Stimulated activated naive CD8-positive, alpha-beta T cell treated with anti-CD3 and anti-CD28 coated beads, Interleukin-15, amount 100 ng/mL, for 72 hours (primary cell): ENCODE measurements at places on chromosomes 4 and X.

DNA sequence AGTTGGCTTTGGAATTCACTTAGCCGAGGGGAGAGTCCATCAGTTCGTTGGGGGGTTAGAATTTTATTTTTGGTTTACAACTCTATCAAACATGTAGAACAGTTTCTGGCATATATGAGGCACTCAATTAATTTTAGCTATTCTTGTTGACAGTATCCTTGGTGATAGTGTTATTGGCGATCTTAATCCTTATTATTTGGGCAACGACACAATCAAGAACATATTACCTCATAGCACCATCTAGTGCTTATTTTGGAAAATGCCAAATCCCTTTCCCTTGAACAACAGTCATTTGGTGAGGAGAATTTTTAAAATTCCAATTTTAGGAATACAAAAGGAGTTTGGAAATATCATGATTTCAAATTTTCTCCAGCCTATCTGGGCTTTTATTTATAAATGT lies 17.9 kb upstream of the PGRMC1 start:
- no peak for DNase-seq

DNA sequence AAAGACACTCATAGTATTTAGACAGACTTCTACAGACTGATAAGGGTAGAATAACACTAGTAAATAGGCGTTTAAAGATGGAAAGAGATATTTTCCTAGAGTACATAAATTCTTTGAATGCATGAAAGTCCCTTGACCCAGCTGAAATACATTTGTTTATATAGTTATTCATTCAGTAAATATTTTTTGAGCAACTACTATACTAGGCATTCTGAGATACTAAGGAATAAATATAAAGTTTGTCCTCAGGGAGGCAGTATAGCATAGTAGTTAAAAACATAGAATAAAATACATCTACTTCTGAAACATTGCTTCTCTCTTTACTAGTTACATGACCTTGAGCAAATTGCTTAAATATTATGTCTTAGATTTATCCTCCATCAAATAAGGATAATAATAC lies 27.4 kb downstream of the HMGN5 start:
- no peak for DNase-seq

GRCh38 chrX:40449396-40449795 lies 131.4 kb upstream of the ATP6AP2 start:
- DNase-seq: no peak

GRCh38 chr4:15755321-15756155 lies 22.6 kb upstream of the CD38 start:
- DNase-seq: peak; percentile 49

- no peak for DNase-seq
Observed at GRCh38 chrX:132333351-132333750, 114.1 kb upstream of the RAP2C start.

DNA sequence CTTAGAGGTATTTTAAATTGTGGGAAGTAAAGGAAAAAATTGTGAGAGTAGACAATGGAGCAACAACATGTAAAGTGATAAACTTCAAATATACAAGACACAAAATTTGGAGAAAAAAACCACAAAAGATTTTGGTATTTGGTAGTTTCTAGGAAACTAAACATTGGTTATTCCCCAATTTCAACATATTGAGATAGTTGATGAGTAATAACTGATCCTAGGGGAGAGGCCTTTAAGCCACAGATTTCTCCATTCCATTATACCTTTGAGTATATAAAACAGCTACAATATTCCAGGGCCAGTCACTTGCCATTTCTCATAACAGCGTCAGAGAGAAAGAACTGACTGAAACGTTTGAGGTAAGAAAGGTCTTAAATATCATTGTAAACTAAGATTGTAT lies at the start of gene FDCSP:
FDCSP (plus strand) TSS at position 301 of the 400 bp plus-strand sequence. CDS start 5,071 bp downstream, outside the sequence.
- no peak for DNase-seq

DNA sequence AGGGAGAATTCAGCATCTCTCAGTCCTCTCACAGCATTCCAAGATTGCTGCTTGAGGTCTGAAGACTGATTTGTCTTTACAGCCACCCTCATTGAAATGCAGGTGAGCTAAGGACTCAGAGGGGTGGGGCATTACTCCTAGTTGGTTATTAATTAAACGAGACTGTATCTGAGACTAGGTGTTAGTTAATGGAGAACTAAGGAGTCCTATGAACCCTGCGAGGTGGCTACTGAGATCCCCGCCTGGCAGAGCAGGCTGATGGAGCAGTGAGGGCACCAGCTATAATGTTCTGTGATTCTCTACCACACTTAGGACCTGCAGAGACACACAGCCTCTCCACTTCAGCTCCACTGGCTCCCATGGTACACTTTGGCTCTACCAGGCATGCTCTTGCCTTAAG lies 215.3 kb downstream of the MID1IP1 start:
- no peak for DNase-seq

- no peak for DNase-seq
Observed at GRCh38 chr4:82467471-82467870, 37.1 kb downstream of the ENOPH1 start.

DNA sequence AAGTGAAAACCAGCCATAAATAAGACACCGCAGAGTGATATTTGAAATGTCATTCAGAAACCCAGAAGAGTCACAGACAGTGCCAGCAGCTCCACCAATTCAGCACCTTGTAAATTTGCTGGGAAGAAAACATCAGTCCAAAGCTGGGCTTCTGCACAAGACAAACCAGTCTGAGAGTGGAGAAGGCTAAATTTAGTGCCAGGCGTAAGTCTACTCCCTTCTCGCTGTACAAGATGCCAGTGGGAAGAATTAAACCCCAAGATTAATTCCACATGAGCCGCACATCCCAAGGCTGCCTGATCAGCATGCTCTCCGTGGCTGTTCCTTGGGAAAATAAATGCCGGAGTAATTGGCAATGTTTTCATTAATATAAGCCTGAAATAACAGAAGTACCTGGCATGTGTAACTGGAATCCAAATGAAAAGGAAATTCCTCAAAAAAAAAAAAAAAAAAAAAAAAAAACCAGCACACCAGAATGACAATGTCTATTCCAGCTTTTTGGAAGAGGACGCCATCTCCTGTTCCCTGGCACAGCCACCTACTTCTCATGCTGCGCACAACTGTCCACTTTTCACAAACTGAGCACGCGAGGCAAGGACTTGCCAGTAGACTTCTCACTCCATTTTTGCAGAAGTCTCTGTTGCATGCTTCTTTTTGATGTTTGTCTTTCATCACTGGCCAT lies 95.5 kb downstream of the NSUN7 start:
- DNase-seq: no peak

- no peak for DNase-seq
Observed at GRCh38 chrX:30973784-30974427, 84.9 kb upstream of the TAB3 start.

DNA sequence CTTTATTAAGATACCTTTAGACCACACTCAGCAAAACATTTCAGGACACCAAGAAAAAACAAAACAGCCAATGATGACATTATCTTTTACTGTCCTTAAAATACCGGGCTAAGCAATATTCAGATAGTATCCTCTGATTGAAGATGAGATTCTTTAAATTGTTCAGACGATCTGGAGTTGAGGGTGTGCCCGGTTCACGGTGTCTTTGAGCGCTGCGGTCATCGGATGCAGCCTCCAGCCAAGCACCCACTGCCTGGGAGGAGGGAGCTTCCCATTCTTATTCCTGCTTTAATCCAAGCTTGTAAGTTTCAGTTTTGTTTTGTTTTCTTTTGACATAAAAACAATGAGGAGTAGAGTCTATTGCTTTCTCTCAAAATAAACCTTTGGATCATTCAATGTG lies 14.1 kb downstream of the FAM149A start:
- no peak for DNase-seq

- DNase-seq: no peak
Observed at GRCh38 chr4:163548481-163549243, 54.2 kb downstream of the TMA16 start.

- DNase-seq: no peak
Observed at GRCh38 chrX:21638311-21638710, 19.8 kb downstream of the KLHL34 start.

- DNase-seq: no peak
Observed at GRCh38 chr4:113675731-113676697, 85.5 kb downstream of the CAMK2D start.

DNA sequence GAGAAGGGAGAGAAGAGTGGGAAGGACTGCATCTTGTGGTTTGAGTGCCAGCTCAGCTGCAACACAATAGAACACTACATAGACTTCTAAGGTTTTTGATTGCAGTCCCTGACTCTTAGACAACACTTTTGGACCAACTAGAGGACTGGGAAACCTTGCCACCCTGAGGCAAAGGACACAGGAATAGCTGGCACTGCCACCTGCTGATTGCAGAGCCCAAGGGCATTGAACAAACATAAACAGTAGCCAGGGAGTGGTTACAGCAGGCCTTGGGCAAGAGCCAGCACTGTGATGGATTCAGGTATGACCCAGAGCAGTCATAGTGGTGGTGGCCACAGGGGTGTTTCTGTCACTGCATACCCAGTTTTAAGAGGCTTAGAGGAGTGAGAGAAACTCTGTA lies 72.5 kb upstream of the CXorf51A start:
- no peak for DNase-seq

GRCh38 chrX:17960891-17961290 lies 99.8 kb upstream of the RAI2 start:
- DNase-seq: no peak
